Cortex of kidney (tissue), 1 donor: ENCODE measurements at places on chromosomes 12 and 14.

DNA sequence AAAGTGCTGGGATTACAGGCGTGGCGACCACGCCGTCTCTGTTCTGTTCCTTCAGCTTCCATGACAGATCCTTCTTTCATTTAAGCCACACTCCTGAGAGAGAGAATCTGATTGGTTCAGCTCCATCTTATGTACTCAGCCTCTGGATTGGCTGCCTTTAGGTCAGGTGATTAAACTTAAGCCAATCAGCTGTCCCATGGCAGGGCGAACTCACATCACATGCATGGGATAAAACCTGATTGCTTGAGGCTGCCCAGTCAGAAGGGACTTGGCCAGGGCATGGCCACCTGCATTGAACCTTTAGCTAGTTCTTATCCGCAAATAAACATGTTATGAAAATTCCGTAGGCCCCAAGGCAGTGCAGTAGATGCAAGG lies 274.2 kb downstream of the SUDS3 start:
- no peak for DNase-seq

GRCh38 chr12:127722611-127723010 lies 544.4 kb upstream of the TMEM132C start:
- no peak for DNase-seq

- DNase-seq: no peak
These were observed 466.3 kb downstream of the DIO2 start for GRCh38 chr14:79745046-79745445.

DNA sequence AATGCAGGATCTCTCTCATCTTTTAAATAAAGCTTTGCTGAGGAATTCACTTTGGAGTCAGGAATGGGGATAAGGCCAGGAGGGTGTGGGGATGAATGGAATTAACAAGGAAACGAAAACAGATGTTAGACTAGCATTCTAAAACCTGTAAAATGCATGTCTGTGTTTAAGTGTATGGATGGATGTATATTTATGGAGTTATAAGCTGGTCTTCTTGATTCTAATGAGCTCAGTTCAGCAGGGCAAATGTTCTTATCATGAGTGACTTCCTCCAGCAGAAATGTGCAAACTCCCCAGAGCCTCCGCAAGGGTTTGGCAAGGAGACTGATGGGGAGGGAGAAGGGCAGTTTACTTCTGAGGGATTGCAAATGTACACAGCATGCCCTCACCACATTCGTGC lies 149.1 kb downstream of the NTF3 start:
- no peak for DNase-seq

- no peak for DNase-seq
These were observed 12.9 kb upstream of the ORAI1 start for GRCh38 chr12:121613462-121613861.

GRCh38 chr12:120793357-120793756 lies 67.7 kb downstream of the ACADS start:
- no peak for DNase-seq

- no peak for DNase-seq
These were observed 110.6 kb upstream of the AMIGO2 start for GRCh38 chr12:47190271-47190750.

GRCh38 chr14:55254581-55254980 lies 16.6 kb upstream of the FBXO34 start:
- no peak for DNase-seq

DNA sequence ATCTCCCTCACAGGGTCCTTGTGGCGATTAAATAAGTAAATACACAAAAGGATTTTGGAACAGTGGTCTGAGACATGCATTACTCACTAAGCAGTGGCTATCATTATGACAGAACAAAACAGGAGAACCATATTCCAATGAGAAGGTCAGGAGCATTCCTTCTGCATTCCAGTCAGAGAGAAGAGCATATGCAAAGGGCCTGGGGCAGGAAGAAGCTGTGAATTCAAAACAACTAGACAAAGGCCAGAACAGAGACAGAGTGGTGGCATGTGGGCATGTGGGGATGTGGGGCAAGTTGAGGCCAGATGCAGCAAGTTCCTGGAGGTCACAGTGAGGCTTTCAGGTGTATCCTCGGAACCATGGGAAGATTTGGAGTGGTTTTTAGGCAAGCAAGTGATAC lies 70.1 kb upstream of the VRK1 start:
- DNase-seq: no peak

- no peak for DNase-seq
These were observed 94.6 kb downstream of the TMEM30B start for GRCh38 chr14:61186341-61187195.
